Right renal cortex interstitium (tissue), 3 donors: ENCODE measurements at places on chromosomes 1 and 21.

DNA sequence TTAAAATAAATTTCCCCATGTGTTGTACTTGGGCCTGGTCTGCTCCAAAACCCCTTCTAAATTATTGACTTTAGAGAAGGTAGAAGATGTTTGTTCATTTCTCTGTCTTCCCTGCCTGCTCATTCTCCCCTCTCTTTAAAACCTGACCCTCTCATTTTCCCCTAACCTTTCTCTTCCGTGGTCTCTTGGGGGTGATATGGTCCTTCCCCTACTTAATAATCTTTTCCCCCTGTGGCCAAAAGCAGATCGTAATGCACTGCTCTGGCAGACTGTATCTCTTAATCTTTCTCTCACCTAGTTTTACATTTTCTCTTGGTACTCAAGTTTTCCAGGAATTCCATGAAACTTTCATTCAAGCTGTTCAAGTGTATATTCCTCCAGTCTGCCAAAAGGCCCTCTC lies 301.7 kb downstream of the TTLL7 start:
- no peak for DNase-seq

DNA sequence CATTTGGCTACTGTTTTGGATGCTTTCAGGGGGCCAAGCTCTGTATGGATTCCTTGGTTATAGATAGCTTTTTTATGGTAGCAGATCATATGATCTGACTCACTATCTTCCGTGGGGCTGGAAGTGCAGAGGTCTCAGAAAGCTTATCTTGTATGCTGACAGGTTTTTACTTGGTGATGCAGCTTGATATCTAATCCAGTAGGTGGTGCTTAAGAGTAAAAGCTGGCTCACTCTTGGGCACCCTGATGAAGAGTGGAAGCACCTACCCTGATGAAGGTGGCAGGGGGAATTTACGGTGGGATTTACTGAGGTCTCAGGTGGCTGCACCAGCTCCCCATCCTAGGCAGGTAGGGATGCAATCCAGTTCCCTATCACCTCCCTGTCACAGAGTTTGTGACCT lies 151.2 kb downstream of the PTBP2 start:
- DNase-seq, result no peak

DNA sequence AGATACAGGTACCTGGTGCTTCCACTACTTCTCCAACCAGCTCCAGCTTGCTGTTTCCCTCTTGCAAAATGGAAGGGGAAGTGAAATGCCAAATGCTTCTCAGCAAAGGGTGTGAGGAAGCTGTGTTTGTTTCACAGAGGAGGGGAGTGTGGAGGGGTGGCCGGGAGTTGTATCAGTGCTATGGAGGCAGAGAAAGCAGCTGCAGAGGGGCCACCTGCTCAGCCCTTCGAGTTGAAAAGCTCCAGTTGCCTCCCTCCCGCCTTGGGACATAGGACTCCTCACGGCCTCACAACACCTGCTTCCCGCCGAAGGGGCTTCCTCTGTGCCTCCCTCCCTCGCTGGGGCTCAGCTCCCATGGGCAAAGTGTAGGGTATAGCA lies 12.1 kb upstream of the LINGO4 start:
- DNase-seq, result no peak

- DNase-seq, result no peak
Measured at GRCh38 chr1:167713330-167714081, 8.3 kb upstream of the MPZL1 start.

DNA sequence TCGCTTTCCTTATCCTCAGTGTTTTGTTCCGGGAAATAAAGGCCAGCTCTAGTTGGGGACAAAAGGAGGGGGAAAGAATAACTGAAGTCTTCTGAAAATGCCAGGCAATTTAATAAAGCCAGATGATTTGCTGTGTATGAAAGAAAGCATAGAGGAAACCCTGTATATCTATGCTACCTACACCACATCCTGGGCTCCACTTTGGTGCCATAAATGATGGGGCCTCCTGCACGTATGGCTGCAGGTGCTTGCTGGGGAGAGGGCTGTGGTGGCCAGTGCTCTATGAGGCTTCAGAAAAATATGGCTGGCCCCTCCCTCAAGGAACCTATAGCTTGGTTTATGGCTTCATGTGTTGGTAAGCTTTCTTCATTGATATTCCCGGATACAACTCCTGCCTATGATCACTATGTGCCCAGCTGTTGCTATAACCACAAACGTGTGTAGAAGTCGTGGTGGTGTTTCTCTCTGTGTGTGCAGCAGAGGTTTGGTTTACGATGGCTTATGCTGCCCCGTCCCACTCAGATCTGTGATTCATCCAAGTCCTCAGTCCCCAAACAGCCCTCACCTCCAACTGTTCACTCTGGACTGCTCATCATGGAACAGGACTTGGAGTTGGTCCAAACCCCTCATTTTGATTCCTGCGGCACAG lies 59.5 kb downstream of the BACE2 start:
- DNase-seq, result no peak
